ENCODE measurements at places on chromosomes 11 and 22.

DNA sequence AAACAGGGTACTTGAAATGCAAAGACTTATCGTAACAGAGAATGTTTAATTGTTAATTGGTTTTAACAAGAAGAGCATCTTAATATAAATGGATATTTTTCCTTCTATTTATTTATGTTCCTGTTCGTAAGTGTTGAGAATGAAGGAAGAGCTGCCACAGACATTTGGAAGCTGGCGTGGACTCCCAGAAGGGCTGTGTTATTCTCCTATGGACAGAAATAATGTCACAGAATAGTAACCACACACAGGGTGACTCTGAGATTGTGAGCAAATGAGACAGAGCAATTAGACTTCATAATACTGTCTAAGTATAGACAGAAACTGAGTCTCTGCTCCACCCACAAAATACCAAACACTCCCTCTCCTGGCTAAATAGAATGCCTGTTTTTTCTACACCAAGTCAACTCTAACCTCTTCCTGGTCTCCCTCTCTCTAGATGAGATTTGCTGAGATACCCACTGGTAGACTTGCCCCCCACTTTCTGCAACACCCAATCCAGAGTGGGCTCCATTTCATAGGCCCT lies 6.1 kb downstream of the APOL3 start:
- no peak for DNase-seq

- DNase-seq, result no peak
These were observed 59.6 kb downstream of the LRRC32 start for GRCh38 chr11:76610871-76611475.

DNA sequence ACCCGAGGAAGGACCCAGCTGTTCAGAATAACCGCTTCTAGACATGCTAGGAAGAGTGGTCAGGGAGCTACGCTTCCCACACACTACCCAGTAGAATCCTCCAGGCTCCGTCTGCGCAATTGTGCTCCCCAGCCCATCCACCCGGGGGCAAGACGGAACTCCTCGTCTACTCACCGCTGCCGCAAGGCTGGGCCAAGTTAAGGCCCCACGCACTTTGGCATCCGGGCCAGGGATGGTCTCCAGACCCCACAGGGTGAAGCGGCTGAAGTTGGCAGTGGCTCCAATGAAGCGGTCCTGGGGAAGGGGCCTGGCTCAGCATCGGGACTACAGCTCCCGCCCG lies 757 bp downstream of the RNASEH2C start:
- DNase-seq, result no peak

DNA sequence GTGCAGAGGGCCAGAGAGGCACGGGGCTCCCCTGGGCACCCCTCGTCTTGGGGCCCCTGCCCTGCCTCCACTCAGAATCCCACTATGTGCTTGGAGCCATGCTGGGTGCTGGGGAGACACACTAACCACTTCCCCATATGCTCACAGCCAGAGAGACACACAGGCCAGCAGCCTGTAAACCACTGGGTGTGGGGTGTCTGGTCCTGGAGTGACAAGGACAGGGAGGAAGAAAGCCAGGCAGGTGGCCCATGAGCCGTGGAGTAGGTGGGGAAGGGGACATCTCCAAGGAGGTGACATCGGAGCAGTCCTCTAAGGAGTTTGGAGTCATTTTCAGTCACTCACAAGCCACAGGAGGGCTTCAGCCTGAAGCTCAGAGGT lies 58.9 kb downstream of the CDKN1C start:
- DNase-seq, result no peak

DNA sequence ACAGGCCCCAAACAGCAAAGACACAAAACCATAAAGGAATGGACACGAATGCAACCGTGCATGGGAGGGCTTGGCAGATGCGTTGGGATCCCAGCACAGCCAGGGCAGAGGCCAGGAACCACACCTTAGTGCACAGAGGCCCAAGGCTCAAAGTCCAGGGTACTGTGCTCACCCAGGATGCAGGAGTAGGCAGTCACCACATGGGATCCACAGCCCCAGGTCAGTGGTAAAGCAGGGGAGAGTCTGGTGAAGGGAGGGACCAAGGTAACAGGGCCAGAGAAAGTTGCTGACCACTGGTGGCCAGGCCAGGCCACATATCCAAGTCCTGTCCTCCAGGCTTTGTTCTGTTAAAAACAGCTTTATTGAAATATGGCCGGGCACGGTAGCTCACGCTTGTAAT lies 6.5 kb upstream of the CERK start:
- no peak for DNase-seq

DNA sequence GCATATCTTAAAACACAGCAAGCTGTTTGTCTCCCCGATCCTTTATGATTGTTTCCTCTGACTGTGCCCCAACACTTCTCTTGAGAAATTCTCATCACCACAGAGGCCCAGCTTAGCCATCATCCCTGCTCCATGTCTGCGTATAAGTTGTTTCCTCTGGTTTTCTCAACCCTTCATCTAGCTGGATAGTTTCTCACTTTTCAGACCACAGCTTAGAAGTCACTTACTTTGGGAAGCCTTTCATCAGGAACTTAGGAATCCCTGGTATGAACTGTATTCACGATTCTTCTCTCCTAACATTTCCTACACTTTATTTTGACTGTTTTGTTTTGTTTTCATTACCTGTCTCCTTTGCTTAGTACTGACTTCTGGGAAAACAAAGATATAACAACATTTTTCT lies 295.2 kb downstream of the GUCY1A2 start:
- no peak for DNase-seq

DNA sequence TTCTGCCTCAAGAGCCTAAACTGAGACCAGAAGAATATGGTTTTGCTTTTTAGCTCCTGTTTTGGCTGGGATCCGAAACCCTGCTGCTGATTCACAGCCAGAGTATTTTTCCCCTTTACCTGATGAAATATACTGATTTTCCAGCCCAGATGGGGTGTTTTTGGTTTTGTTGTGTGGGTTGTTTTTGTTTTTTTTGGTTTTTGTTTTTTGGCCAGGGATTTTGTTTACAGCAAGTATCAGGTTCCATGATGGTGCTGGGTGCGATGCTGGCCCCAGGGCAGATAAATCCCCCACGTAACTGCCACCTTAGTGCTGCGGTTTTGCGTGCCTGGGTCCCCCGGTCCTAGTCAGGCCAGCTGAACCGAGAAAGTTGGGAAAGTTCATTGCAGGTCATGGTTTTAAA lies 103.7 kb downstream of the ZBTB16 start:
- DNase-seq, result no peak

DNA sequence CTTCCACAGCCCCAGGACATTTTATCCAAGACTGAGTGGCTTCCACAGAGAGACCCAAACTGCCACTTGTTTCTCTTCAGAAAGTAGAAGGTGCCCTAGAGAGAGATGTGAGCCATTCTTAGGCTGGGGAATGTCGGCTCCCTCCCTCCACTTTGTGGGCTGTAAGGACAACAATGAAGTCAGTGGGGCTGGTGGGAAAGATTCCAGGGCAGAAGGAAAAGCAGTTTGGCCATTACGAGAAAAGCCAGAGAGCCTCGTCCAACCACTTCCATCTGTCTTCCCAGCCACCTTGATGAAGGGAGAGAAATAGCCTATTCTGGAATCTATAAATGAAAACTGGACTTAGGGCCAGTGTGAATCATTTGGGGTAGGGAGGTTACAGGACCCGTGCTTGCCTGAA lies 382.5 kb downstream of the NXPE2 start:
- no peak for DNase-seq

Measured in AG04449 (cell line).